ENCODE measurements at places on chromosomes 2 and 18. TPM values are rescaled to one million over a fixed set of nuclear protein-coding genes. Genes with fewer than 3 reads are reported as not detected.

The INPP5D gene
- 4.1 TPM for total RNA-seq

The MATN3 gene
- total RNA-seq: 0.60 TPM

- DNase-seq: no peak
These were observed 618.2 kb downstream of the CPS1 start for GRCh38 chr2:211174631-211175030.

GRCh38 chr18:61199171-61199848 lies 133.9 kb upstream of the CDH20 start:
- no peak for DNase-seq

The PPP1R1C gene
- 0.61 TPM for total RNA-seq

The RMND5A gene
- total RNA-seq: 25.7 TPM

DNA sequence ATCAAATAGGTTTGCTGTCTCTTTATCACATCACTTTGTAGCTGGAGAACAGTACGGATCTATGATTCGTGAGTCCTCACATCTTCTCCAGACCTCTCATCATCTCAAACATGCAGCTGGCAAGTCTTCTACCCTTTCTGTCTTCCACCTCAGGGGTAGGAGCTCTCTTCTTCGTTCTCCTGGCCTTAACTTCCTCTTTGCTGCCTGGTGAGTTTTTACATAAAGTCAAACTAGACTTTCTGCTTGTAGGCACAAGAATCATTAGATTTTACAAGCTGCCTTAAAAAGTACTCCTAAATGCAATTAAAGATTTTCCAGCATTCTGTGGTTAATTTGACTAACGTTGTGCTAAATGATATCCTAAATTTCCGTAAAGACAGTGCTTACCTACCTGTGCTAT lies 43.7 kb upstream of the TANK start:
- DNase-seq: no peak

DNA sequence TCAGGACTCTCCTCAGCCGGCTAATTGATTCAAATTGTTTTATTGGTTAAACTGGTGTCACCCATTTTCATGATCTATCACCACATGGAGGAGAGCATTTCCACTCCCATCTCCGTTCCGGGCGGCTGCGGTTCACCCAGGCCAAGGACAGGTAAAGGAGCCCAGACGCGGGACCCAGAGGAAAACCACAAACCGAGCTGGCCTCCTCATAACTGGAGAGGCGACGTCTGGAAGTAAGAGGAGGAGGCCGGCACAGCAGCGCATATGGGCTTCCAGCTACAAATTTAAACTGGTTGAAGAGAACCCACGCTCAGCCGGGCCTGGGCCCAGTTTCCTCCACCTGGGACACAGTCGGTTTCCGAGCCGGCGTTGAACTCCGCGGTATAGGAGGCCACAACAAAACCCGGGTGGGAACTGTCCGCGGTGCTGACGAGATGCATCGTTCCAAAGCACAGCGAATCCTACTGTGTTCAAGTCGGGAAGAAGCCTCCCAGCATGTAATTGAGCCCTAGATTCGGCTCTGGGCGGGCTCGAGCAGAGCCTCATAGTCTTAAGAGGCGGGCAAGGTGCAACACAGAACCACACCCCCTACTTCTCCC lies 3.0 kb upstream of the SKOR2 start:
- DNase-seq: no peak

GRCh38 chr18:58266291-58266690 lies 222.3 kb downstream of the NEDD4L start:
- no peak for DNase-seq

- no peak for DNase-seq
These were observed 545.9 kb upstream of the GCFC2 start for GRCh38 chr2:76256458-76257088.

The VAMP8 gene
- 24.7 TPM for total RNA-seq

DNA sequence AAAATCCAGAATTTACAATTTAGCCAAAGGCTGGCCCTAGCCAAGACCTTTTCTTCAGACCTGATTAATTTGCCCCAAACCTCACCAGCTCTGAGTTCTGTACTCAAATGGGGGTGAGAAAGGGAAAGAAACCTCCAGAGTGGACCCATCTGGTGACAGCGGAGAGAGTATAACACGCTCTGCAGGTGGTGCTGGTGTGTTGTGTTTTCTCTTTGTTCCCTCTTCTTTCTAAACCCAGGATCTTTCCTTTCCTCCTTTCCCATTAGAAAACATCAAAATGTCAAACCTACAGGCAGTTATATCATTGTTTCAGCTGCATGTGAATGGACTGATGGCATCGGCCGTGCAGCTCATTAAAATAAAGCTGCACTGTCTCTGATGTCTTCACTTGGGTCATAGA lies 253.2 kb upstream of the SP5 start:
- DNase-seq: no peak

GRCh38 chr2:33110461-33110860 lies 163.7 kb downstream of the LTBP1 start:
- no peak for DNase-seq

- peak; percentile 73 for DNase-seq
These were observed 1.4 kb upstream of the SLC23A3 start for GRCh38 chr2:219171231-219171651.

The ALLC gene
- total RNA-seq: not detected

The GPR35 gene
- 2.5 TPM for total RNA-seq

GRCh38 chr2:47656715-47657600 lies 126.0 kb upstream of the MSH6 start:
- no peak for DNase-seq

GRCh38 chr2:98702127-98702802 lies 28.7 kb downstream of the MGAT4A start:
- no peak for DNase-seq

- DNase-seq: no peak
These were observed 24.2 kb downstream of the CIB4 start for GRCh38 chr2:26616706-26617587.

DNA sequence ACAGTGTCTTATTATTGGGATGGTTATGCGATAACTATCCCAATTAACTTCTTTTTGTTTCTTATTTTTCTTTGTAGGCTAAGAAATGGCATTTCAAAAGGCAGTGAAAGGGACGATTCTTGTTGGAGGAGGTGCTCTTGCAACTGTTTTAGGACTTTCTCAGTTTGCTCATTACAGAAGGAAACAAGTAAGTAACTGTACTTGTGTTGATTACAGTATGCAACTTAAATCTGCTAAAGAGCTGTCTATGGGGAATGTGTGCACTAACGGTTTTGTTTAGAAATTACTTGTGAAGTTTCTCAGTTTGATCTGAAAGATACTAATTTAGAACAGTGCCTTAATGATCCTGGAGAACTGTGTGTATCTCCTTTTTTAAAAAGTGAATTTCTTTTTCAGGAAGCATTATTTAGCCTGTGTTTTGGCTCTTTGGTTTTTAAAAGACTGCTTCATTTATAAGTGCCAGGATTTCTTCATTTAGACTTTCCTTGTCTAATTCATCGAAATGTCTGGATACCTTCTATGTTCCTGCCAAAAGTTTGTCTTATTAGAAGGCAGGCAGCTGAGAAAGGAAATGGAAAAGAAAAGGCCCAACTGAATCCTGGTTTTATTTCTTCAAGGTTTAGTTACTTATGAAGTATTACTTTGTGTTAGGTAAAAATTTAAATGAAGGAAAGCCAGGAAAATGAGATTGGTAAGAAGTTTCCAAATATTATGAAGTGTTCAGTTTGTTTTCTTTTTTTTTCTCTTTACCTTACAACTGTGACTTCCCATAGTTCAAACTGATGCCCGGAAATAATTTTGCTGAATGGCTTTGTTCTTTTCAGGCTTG lies 40.1 kb downstream of the GPD2 start:
- DNase-seq: no peak

DNA sequence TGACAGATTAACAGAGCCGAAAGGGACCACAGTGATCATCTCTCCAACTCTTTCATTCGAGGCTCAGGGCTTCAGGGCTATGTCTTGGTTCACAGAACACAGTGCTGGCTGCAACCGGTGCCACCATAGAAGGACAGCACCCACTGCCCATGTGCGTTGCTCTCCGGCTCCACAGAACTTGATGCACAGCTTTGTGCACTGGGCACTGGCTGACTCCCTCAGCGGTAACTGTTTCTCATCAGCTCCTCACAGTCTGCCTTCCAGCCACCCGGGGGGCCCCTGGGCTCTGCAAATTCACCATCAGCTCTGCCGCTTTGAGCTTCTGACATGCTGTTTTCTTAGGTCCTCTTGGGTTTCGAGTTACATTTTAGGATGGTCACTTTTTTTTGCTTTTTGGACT lies 124.3 kb upstream of the RAB12 start:
- DNase-seq: no peak

The HJURP gene
- 0.07 TPM for total RNA-seq

The ASB18 gene
- not detected for total RNA-seq

- no peak for DNase-seq
These were observed 1049.2 kb upstream of the ZEB2 start for GRCh38 chr2:145569108-145569507.
